ENCODE measurements at places on chromosomes 3 and 15. TPM values are rescaled to one million over a fixed set of nuclear protein-coding genes. Genes with fewer than 3 reads are reported as not detected.

DNA sequence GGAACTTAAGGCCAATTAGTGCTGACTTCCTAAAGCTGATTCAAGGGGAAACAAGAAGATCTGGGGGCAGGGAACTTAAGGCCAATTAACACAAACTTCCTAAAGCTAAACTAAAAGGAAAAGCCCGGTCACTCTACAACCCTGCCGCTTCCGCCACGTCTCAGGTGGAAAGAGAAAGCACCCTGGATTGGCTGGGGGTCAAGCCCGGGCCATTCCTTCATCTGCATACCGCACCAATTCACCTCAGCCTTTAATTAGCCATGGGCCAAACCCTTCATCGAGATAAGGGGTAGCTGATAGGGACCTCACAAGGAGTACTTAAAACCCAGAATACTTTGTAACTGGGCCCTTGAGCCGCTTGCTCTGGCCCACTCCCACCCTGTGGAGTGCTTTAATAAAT, 14.4 kb downstream of the TMPRSS7 start:
- no peak overlapping the region for H3K4me3 ChIP-seq
- H3K27me3 ChIP-seq, result no peaks in the 10 kb centered on the region
- H3K4me1 ChIP-seq, result peaks cover under 1% of the 10 kb centered on the region
- no peak overlapping the region for H3K27ac ChIP-seq

AHSG gene
- total RNA-seq, result not detected

DNA sequence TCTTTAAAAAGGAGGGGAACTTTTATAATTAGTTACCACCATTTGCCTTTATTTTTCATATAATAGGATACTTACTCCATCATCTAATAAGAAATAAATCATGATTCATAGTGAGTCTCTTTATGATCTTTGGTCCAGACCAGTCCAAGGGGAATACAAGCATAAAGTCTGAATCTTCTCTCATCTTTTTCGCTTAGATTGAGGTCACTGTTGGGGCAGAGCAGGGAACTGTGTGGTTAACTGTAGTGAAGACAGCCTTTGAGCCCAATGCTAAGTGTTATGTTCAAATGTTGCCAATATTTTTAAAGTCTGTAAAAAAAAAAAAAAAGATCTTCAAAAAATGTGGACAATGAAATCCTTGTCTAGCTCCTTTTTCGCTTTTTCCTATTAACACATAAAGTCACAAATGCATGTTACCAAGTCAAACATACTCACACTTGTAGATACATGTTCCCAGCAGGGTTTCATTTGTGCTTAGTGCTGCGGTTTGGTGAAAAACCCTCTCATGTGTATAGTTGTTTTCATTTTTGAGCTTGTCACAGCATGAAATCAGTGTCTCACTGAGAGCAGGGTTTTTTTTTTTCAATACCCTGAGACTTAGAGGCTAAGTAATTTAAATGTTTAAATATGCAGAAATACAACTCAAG, 72.1 kb downstream of the EPHA3 start:
- H3K36me3 ChIP-seq, result no peaks in the 10 kb centered on the region
- no peaks in the 10 kb centered on the region for H3K27me3 ChIP-seq
- DNase-seq, result no peak
- H3K4me3 ChIP-seq, result no peak overlapping the region

TUSC7 gene
- total RNA-seq, result not detected

GRCh38 chr15:100914876-100915275, 4.3 kb upstream of the LRRK1 start:
- H3K4me3 ChIP-seq, result no peak overlapping the region
- H3K27me3 ChIP-seq, result peaks cover 5% of the 10 kb centered on the region
- no peak overlapping the region for H3K27ac ChIP-seq
- H3K4me1 ChIP-seq, result peaks cover 15% of the 10 kb centered on the region
- DNase-seq, result no peak
- H3K36me3 ChIP-seq, result no peaks in the 10 kb centered on the region

- no peak for DNase-seq
- H3K4me3 ChIP-seq, result no peak overlapping the region
- peaks cover 12% of the 10 kb centered on the region for H3K4me1 ChIP-seq
- no peaks in the 10 kb centered on the region for H3K36me3 ChIP-seq
- no peaks in the 10 kb centered on the region for H3K27me3 ChIP-seq
Observed at GRCh38 chr3:153596401-153596800, 434.4 kb downstream of the RAP2B start.

LRTM1 gene
- not detected for total RNA-seq

GRCh38 chr3:117170094-117170493, 460.5 kb downstream of the TUSC7 start:
- H3K36me3 ChIP-seq, result no peaks in the 10 kb centered on the region
- no peaks in the 10 kb centered on the region for H3K27me3 ChIP-seq
- DNase-seq, result no peak
- no peak overlapping the region for H3K4me3 ChIP-seq

GRCh38 chr3:16484216-16484615, 29.3 kb downstream of the RFTN1 start:
- peaks cover 61% of the 10 kb centered on the region for H3K4me1 ChIP-seq
- peak overlapping the region; percentile 21 for H3K27ac ChIP-seq
- H3K36me3 ChIP-seq, result peaks cover 18% of the 10 kb centered on the region
- H3K4me3 ChIP-seq, result no peak overlapping the region
- no peaks in the 10 kb centered on the region for H3K27me3 ChIP-seq

ACVR2B gene
- 8.2 TPM for total RNA-seq

DNA sequence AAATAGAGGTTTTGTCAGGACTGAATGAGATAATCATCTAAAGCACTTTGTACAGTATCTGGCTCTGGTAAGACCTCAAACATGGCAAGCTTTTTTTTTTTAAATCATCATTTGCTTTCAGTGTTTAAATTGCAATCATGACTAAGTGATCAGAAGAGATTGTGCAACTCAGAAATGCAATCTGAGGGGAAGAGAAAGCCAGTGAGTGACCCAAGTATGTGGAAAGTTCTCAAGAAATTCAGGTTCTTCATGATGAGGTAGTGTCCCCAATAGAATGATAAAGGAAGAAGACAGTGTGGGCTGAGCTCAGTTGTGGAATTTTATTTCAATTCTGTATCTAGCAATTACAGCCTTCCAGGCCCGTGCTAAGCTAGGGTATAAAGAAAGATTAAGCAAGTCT, 132.2 kb upstream of the TBC1D5 start:
- H3K4me1 ChIP-seq, result no peaks in the 10 kb centered on the region
- H3K27me3 ChIP-seq, result no peaks in the 10 kb centered on the region
- DNase-seq, result no peak
- H3K36me3 ChIP-seq, result no peaks in the 10 kb centered on the region
- H3K4me3 ChIP-seq, result no peak overlapping the region
- H3K27ac ChIP-seq, result no peak overlapping the region

- H3K4me1 ChIP-seq, result peaks cover 18% of the 10 kb centered on the region
- H3K27ac ChIP-seq, result no peak overlapping the region
- no peaks in the 10 kb centered on the region for H3K36me3 ChIP-seq
- DNase-seq, result no peak
Observed at GRCh38 chr3:120067083-120067482, 27.2 kb downstream of the GSK3B start.

GRCh38 chr3:19149368-19149767, 1.1 kb downstream of the KCNH8 start:
- no peak overlapping the region for H3K4me3 ChIP-seq
- H3K36me3 ChIP-seq, result no peaks in the 10 kb centered on the region
- no peak for DNase-seq
- H3K27me3 ChIP-seq, result peaks cover 16% of the 10 kb centered on the region
- H3K4me1 ChIP-seq, result peaks cover 15% of the 10 kb centered on the region
- no peak overlapping the region for H3K27ac ChIP-seq

PIGBOS1 gene
- total RNA-seq, result 13.8 TPM

DNA sequence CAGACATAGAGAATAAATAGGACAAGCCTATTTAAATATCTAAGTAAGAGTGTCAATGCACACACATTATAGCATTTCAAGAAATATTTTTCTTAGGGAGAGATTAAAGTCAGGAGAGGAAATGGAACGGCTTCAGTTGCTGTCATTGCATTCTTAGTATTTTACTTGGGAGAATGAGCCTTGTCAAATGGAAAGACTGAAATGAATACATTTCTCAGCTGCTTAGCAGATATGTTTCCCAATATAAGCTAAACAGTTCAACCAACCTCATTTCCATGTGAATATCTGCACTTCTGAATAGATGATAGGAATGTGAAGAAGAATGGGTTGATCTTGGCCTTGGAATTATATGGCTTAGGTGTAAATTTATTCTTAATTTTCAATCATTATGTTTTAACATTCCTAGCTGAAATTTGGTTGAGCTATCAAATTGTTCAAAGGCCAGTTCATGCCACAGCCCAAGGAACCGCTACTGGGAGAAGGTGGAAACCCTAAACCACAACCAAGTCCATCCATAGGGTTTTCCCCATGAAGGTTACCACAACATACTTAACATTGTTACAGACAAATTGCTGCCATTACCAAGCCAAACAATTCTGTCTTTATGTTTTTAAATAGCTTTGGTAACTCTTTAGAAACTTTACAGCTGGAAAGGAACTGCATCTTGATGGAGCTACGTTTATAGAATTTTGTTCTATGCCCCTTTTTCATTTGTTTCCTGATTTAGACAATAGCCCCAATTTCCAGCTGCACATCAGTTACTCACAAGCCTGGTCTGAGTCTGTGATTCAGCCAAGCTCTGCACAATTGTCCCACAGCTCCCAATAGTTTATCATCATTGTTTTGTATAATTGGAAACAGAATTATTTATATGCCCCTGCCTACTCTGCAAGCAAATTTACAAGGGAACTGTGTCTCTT, 459.6 kb downstream of the MECOM start:
- no peaks in the 10 kb centered on the region for H3K27me3 ChIP-seq
- no peak overlapping the region for H3K27ac ChIP-seq

- no peaks in the 10 kb centered on the region for H3K4me1 ChIP-seq
- H3K27me3 ChIP-seq, result no peaks in the 10 kb centered on the region
- H3K27ac ChIP-seq, result no peak overlapping the region
- H3K4me3 ChIP-seq, result no peak overlapping the region
Observed at GRCh38 chr3:20511863-20512505, 326.0 kb upstream of the SGO1 start.

GRCh38 chr3:4233488-4233887, 69.7 kb upstream of the SETMAR start:
- H3K4me1 ChIP-seq, result no peaks in the 10 kb centered on the region
- no peak for DNase-seq
- H3K36me3 ChIP-seq, result no peaks in the 10 kb centered on the region
- no peak overlapping the region for H3K4me3 ChIP-seq
- no peaks in the 10 kb centered on the region for H3K27me3 ChIP-seq
- no peak overlapping the region for H3K27ac ChIP-seq

CD200R1L gene
- not detected for total RNA-seq

DNA sequence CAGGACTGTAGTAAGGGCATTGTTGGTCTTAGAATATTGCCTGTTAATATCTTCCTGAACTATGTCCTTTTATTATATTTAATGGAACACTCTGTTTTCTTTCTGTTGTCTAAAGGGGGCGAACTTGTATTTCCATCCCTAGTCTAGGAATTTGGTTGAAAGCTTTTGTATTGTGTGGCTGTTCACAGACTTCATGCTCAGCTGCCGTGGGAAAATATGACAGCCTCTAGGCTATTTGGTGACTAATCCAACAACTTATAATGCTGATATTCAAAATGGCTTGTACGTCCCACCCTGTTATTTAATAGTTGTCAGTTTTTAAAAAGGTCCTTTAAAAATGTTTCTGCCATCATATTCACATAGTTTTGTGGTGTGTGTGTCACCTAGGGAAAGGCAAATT, 202.6 kb downstream of the KLHL25 start:
- H3K27ac ChIP-seq, result peak overlapping the region; percentile 13
- no peaks in the 10 kb centered on the region for H3K27me3 ChIP-seq
- H3K4me3 ChIP-seq, result no peak overlapping the region
- H3K36me3 ChIP-seq, result peaks cover 36% of the 10 kb centered on the region

- no peak overlapping the region for H3K4me3 ChIP-seq
- no peak overlapping the region for H3K27ac ChIP-seq
- no peaks in the 10 kb centered on the region for H3K36me3 ChIP-seq
- H3K4me1 ChIP-seq, result peaks cover 38% of the 10 kb centered on the region
- H3K27me3 ChIP-seq, result no peaks in the 10 kb centered on the region
Observed at GRCh38 chr3:111311709-111312235, 230.2 kb upstream of the CD96 start.

DNA sequence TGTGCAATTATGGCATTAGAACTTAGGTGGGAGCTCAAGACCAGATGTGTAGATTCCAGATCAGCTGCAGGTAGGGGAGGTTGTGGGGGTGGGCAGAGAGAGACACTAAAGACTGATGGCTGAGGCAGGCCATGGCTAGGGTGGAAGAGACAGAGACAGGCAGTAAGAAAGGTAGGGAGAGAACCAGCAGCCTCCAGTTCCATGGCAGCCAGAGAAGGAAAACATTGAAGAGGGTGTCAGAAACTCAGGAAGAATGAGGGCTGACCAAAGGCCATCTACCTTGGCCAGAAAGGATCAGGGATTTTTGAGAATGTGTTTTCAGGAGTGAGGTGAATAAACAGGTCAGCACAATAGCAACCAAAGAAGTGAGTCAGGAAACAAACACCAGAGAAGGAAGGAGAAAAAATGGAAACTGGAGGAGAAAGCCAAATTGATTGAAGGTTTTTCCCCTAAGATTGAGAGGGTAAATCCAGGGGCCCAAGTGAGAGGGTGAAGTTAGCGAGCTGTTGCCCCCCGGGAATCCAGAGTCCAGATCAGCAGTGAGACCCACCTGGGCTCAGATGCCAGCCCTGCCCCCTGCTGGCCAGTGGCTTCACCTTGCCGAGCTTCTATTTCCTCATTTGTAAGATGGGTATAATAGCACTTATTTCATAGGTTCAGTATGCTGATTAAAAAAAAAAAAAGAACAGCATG, 41.0 kb downstream of the ABHD2 start:
- H3K27me3 ChIP-seq, result no peaks in the 10 kb centered on the region
- peak; percentile 65 for DNase-seq
- peaks cover 41% of the 10 kb centered on the region for H3K4me1 ChIP-seq
- peaks cover 22% of the 10 kb centered on the region for H3K36me3 ChIP-seq
- no peak overlapping the region for H3K4me3 ChIP-seq

GRCh38 chr15:66863390-66864085, 161.5 kb downstream of the SMAD6 start:
- no peak for DNase-seq
- peaks cover 10% of the 10 kb centered on the region for H3K4me1 ChIP-seq
- no peak overlapping the region for H3K27ac ChIP-seq
- H3K27me3 ChIP-seq, result no peaks in the 10 kb centered on the region
- H3K4me3 ChIP-seq, result no peak overlapping the region

- H3K36me3 ChIP-seq, result no peaks in the 10 kb centered on the region
- H3K27me3 ChIP-seq, result no peaks in the 10 kb centered on the region
- DNase-seq, result no peak
Observed at GRCh38 chr3:88221726-88222125, 72.0 kb downstream of the C3orf38 start.

SKOR1 gene
- total RNA-seq, result 0.41 TPM

Data from lower lobe of right lung (tissue), 2 donors.